ENCODE measurements at places on chromosomes 7 and 10.
A peak's percentile ranks its signal among the peaks of the same experiment; 100 is the strongest.

GRCh38 chr10:13528875-13529713 lies at the start of gene BEND7:
BEND7 (minus strand) TSS chr10:13529014; CDS start chr10:13528533, 481 bp downstream.
- no peak for DNase-seq

GRCh38 chr10:129258283-129258923 lies 208.6 kb upstream of the MGMT start:
- DNase-seq = no peak

- DNase-seq = no peak
Measured at GRCh38 chr7:115516341-115516740, 514.2 kb downstream of the TFEC start.

DNA sequence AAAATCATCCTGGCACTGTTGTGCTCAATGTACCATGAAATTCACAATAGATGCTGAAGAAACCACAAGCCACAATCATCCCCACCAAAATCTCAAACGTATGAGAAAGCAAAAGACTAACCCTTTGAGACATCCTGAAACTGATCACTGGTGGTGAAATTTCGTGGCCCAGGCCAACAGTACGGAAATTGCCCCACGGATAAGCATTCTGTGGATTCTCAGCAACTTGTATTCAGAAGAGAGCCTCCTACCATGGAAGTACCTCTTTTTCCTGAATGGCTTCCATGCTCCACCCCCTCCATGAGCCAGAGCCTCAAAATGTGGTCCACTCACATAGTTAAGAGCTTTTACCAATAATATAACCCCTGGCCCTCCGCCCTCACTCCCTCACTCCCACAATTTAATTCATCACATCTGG lies 163.9 kb upstream of the AUTS2 start:
- peak; percentile 82 for DNase-seq

DNA sequence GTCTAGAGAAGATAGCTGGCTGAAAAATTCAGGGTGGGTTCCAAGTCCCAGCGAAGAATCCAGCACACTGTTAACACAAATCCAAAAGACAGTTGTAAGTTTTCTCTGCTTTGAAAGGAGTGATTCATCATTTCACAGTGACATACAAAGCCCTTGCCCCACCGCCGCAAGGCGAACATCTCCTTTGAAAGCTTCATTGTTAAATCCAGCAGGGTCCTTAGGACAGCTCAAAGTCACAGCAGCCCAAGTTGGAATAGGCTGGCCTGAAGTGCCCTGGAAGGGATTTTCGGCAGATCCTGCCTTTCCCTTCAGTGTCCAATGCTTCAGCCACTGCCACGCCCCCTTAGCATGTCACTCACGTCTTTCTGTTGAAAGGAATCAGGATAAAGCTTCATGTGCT lies 526.1 kb downstream of the CALN1 start:
- no peak for DNase-seq

GRCh38 chr10:86074294-86074693 lies 292.3 kb downstream of the GRID1 start:
- DNase-seq = no peak

- no peak for DNase-seq
Measured at GRCh38 chr10:104328896-104329710, 9.2 kb downstream of the ITPRIP start.

DNA sequence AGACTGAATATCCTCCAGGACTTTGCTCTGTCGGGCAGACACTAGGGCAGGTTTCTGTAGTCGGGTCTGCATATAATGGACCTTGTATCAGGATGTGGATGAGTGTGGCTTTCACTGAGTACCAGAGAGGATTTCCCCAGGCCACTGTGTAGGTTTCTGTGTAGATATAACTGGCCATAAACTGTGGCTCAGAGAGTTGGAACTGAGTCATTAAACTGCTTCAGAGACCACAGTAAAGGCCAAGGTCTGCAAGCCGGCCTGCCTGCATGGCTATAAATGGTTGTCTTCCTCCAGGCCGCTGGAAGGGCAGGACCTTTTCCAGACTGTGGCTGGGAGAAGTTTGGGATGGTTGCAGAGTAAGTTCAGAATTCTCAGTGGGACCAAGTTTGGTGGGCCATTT lies 16.9 kb downstream of the ZNF92 start:
- DNase-seq = peak; percentile 65

DNA sequence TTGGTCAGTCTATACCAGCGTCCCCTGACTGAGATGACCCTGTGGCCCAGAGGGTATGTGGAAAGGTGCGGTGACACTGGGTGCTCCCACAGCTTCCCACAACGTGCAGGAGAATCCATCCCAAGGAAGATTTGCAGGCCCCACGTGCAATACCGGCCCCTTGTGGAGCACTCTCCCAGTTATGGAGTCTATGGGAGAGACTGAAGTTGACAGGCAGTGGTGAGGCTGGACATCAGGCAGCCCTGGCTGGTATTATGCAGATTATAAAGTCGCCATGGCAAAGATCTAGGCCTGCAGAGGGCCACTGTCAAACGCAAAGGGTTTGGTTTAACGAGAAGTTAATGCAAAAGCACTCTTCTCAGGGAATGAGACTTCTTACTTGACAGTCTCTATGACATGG lies 434.7 kb upstream of the C7orf33 start:
- DNase-seq = no peak

DNA sequence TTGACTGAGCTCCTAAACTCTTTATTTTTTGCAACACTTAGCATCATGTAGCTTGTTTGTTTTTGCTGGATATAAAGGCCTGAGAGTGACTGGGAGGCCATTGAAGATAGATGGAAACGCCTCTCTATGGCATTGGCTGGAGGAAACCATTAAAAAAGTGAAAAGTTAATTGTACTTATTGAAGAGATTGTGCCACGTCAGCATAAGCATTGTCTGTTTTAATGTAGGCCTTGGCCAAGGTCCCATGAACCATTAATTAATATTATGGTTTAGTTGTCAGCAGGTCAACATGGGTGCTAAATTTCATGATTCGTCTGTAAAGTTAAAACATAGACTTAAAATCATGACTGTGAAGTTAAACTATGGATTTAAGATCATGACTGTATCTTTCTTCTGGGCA lies 178.6 kb downstream of the GATA3 start:
- DNase-seq = no peak

- DNase-seq = no peak
Measured at GRCh38 chr10:17438583-17438982, 15.8 kb downstream of the ST8SIA6 start.

DNA sequence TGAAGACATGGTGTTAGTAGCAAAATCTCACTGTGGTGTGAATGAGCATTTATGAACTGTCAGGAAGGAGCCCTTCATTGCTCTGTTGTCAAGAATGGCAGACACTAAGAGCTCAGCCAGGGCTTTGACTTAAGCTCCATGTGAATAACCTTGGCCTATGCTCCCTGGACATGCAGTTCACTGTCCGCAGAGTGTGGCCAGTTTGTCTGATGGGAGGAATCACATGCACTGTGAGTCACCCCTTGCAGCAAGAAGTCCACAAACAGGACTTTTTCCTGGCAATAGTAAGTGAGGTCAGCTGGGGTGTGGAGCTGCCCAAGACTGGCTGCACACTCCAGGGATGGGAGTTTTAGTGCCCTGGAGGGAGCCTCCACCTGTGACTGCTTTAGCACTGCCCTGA lies 49.5 kb downstream of the ZNF37A start:
- no peak for DNase-seq

DNA sequence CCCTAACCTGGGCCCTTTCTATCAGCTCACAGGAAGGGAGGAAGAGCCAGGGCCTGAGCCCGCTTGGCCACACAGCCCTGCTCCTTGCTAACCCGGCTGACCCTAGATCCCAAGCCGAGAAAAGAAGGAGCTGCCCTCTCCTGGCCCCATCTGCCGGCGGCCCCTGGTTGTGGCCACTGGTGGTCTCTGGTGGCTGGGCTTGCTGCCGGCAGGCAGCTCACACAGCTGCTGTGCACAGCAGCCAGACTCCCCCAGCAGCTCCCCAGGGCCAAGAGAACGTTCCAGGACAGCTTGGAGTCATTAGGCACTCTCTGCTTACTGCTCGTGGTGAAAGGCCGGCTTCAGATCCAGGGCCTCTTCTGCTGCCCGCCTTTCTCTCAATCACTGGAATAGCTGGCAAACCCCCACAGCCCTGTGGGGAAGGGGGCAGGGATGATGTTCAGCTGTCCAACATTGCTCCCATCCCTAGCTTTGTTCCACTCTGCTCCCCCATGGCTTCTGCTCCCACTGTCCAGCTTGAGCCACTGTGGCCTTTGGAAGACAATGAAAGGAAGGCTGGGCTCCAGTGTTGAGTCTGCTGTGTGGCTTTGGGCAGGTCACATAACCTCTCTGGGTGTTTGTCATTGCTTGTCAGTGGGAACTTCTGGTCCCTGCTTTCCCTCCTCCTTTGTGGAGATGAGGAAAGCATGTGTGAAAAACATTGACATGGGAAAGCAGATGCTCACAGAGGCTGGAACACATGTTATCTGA lies 35.4 kb upstream of the COL13A1 start:
- DNase-seq = no peak

DNA sequence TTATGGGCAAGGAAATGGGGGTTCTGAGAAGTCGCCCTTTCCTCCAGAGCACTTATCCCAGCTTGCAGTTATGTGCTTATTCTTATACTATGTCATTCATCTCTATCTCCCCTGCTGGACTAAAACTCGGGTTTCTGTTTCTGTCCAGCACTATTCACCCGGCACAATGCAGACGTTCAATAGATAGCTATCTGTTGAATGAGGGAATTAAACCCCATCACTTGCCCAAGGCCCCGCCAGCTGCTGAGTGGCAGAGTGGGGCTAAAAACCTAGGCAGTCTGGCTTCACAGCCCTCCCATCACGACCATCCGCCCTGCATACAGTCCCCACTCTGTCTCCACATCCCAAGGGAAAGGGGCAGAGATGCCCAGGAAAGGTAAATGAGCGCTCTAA lies 5.4 kb downstream of the SLIT1 start:
- DNase-seq = no peak

DNA sequence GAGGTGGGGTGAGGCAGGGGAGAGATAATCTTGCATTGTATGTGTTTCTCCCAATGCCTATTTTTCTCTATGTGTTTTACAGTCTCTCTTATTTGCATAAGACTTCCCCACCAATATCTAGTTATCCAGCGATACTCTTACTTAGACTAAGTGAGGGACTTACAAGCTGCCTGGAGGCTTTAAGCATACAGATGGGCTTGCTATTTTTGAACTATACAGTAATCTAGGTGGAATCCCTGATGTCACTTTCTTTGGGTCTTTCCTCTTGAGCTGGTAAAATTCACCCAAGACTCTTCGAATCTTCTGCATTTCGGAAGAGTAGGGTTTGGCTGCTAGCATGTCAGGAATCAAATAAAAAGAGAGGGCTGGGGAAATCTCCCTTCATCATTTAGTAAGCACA lies 76.6 kb downstream of the NDUFB2 start:
- no peak for DNase-seq

DNA sequence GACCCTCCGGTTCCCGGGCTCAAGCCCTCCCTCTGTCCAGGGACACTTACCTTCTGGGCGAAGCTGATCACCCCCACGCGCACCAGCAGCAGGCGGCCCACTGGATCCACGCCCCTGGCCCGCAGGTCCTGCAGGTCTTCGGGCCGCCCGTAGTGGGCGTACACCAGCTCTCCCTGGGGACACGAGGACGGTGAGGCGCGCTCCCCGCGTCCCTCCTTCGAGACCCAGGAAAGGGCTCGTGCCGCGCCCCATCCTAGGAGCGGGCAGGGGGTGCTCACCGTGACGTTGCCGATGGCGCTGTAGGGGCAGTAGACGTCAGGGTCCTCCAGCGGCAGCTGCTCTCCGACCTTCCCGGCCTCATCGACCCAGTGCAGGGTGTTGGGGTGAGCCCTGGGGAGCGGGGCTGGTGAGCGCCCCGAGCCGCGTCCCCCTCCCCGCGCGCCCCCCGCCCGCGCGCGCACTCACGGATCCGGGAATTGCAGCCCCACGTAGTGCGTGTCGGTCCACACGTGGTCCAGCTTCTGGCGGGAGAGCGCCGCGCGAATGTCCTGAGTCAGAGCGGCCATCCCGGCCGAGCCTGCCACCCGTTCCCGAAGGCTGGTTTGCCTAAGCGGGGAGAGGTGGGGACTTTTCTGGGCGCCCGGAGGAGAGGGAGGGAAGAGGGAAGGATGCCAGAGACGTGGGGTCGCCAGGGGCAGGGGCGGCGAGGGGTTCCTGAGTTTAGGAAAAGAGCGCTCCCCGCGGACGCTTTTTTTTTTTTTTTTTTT lies 8.2 kb downstream of the TFR2 start:
- no peak for DNase-seq

All from GM12878 (cell line).